ENCODE measurements at places on chromosomes 12 and 14.

DNA sequence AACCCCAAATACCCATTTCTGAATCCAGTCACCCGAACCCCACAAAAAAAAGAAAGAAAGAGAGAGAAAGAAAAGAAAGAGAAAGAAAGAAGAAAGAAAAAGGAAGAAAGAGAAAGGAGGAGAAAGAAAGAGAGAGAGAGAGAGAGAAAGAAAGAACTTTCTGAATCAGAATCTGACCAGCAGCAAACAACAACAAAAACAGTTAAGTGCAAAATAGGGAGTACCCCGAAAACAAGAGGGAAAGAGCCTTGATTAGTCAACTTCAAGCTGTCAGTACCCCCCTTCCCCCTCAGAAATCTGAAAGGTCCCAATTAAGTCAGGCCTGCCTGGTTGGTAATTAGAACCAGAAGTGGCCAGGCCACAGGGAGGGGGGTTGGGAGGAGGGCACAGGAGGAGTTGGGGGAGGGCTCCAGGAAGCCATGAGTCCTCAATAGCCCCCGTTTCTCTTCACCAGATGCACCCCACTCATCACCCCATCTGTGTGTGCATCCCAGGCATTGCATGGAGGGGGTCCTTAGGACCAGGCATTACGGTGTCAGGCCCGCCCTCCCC lies 9.8 kb downstream of the RARG start:
- DNase-seq: no peak

- DNase-seq: no peak
Measured at GRCh38 chr14:72611506-72611905, 282.4 kb downstream of the DPF3 start.

GRCh38 chr14:104924421-104925213 lies at the start of gene PLD4:
PLD4 (plus strand) TSS chr14:104924879; CDS start chr14:104927141, 2,262 bp downstream.
- no peak for DNase-seq

DNA sequence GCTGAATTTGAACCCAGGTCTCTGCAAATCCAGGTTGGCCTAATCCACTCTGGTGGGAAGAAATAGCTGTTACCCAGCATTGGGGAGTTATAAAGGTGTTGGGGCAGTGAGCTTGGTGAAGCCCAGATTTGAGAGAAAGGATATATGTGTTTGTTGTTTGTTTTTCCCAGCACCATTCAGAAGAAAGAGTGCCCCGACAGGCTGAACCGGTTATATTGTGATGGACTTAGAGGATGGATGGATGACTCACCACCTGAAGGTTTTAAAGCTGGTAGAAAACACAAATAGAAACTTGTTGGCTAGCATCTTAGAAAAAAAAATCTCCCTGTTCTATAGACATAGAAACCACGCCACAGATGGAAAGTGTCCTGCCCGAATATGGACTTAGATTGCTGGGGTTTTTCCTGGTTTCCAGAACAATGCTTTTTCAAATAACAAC lies 404.6 kb downstream of the MED13L start:
- no peak for DNase-seq

DNA sequence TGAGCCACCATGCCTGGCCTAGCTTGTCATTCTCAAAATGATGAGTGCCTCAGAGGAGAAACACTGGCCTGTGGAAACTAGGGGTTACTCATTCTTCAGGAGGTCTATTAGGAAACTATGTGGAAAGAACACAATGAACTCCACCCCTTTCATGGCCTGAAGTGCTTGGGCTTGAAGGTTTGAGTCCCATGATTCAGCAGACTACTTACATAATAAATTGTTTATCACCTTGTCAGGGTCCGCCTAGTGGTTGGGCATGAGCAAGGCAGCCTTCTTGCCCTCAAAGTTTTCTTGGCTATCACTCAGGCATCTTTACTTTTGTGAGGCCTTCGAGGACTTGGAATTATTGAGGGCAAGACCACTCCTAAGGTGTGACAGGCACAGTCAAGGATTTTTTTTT lies 251.2 kb downstream of the ACSS3 start:
- no peak for DNase-seq

Measured in CD8-positive, alpha-beta T cell (primary cell).